A549 treated with ZK216348 at 1 μM for 4 hours (cell line): ENCODE measurements at places on chromosomes 3 and 15. TPM values are rescaled to one million over a fixed set of nuclear protein-coding genes. Genes with fewer than 3 reads are reported as not detected.

Gene GNAT1
- 0.07 TPM in 1 of 5 replicates, not detected in the others for total RNA-seq

Gene SEMA3F
- total RNA-seq: 8.6 to 16.4 TPM (median 14.0 TPM) in 5 replicates

Gene SLC15A2
- 0.02 to 0.95 TPM (median 0.16 TPM) in 4 of 5 replicates, not detected in the other for total RNA-seq

Gene RETNLB
- total RNA-seq: not detected in 5 replicates

Gene TIPARP
- total RNA-seq: 39.4 to 75.2 TPM (median 51.1 TPM) in 5 replicates

Gene IL16
- total RNA-seq: 0.24 TPM in 1 of 5 replicates, not detected in the others

Gene CFAP100
- total RNA-seq: not detected in 5 replicates

Gene SLC22A14
- 0.09 TPM in 2 of 5 replicates, not detected in the others for total RNA-seq

Gene CD200
- not detected in 5 replicates for total RNA-seq

Gene ATP11B
- 7.1 to 14.3 TPM (median 11.4 TPM) in 5 replicates for total RNA-seq

Gene CMC1
- 39.8 to 51.7 TPM (median 44.6 TPM) in 5 replicates for total RNA-seq

Gene CRABP1
- 1.0 to 2.1 TPM (median 1.3 TPM) in 5 replicates for total RNA-seq

Gene NT5DC2
- total RNA-seq: 70.6 to 110 TPM (median 101 TPM) in 5 replicates

Gene GP5
- not detected in 5 replicates for total RNA-seq

Gene LEKR1
- total RNA-seq: 0.29 to 1.0 TPM (median 0.56 TPM) in 5 replicates

Gene CP
- 4.1 to 7.0 TPM (median 6.2 TPM) in 5 replicates for total RNA-seq

Gene ROBO2
- not detected in 5 replicates for total RNA-seq

Gene SPG21
- 114 to 131 TPM (median 120 TPM) in 5 replicates for total RNA-seq

Gene FURIN
- total RNA-seq: 30.5 to 67.8 TPM (median 56.7 TPM) in 5 replicates

Gene SAMMSON
- not detected in 5 replicates for total RNA-seq

Gene PRSS50
- not detected in 5 replicates for total RNA-seq

Gene TM4SF1
- total RNA-seq: 858 to 1,846 TPM (median 1,288 TPM) in 5 replicates
